ENCODE measurements at places on chromosomes 1 and 21.

DNA sequence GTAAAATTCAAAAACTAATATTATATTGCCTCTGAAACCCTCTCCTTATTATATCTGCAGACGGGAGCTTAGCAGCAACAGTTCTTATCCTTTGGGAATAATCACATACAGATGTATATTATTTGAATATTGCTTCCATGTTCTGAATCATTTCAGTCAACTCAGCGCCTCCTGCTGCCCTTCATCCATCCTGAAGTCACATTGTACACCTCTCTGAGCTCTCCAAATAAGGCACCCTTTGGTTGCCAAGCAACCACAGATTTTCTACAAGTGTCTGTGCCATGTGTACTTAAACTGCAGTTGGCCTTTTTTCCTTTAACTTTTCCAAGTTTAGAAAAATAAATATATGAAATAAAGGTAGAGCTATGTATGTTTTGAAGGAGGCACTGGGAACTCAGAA, 384.3 kb downstream of the LRRIQ3 start:
- no peak for DNase-seq

DNA sequence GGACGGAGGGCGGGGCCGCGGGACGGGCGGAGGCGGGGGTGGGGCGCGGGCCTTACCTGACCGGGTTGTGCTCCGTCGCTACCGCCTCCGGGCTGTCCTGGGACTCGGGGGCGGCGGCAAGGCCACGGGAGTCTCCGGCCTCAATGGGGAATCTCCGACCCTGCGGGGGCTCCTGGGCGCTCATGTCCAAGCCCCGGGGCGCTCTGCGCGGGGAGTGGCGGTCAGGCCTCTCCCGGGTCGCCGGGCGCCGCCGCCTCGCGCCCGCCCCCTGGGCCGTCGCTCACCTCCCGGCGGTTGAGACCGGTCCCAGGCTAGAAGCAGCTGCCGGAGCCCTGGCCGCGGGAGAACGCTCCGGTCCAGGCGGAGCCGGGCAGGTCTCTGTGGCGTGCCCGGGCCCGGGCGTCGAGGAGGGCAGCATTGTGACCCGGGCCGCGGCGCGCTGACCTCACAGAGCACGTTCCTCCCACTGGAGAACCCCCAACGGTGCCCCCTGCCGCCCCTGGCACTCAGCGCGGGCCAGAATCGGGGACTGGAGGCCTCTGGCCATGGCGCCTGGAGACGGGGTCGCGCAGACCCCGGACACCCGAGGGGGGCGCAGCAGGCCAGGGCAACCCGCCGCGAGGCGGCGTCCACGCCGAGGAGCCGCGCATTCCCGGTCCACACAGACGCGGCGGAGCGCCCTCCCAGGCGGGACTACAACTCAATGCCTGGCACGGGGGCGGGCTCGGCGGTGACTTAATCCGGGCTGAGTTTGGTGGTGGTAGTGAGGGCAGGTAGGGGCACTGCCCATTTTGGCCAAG, 411 bp downstream of the FAM229A start:
- no peak for DNase-seq

DNA sequence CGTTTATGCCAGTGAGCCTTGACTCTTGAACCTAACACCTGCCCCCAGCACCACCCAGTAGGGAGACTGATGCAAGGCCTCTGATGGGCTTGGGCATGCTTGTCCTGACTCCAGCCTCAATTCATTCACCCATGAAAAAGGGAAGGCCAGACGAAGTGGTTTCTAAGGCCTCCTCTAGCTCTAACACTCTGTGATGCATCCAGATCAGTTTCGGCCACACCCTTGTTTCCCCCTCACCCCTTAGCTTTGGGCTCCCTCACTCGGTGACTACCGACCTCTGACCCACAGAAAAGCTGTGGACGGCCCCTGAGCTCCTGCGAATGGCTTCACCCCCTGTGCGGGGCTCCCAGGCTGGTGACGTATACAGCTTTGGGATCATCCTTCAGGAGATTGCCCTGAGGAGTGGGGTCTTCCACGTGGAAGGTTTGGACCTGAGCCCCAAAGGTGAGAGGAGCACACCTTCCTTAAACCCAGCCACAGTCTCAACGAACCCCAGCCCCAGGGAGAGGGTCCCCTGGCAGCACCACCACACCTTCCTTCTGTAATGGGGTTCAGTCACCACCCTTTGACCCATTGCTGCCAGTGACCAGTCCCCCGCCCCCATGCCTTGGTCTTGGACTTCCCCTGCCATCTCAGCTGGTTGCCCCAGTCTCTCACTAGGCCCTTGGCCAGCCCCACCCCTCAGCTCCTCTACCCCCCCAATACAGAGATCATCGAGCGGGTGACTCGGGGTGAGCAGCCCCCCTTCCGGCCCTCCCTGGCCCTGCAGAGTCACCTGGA, 9.0 kb downstream of the NPR1 start:
- no peak for DNase-seq

DNA sequence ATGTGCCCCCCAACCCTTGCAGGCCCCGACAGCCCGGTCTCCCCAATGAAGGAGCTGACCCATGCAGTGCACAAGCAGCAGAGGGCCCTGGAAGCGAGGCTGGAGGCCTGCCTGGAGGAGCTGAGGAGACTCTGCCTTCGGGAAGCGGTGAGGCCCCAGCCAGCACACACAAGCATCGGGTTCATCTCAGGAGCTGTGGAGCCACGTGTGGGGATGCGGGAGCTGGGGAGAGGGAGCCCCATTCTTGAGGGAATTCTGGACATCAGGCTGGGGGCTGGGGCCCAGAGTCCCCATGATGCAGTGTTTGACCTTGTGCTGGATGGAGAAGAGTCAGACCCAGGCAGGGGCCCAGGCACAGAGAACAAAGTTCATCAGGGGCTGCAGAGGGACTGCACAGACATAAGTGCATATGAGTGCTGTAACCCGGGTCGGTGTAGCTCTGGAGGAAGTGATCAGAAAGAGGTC, 4.8 kb downstream of the INAVA start:
- no peak for DNase-seq

DNA sequence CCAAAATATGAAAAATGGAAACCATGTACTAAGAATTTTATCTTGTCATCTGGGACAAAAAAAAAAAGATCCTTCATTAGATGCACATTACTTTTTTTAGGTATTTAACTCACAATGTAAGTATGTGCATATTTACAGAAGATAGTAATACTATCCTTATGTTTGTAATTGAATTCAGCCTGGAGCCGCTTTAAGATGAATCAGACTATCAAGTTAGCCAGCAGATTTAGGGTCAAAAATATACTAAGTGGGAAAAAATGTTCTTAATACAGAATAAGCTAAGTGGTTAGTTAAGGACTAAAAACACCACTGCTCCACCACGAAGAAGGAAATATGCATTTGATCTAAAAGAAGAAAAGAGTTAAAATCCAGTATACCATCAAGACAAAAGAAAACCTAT, 49.1 kb downstream of the DSCAM start:
- no peak for DNase-seq

DNA sequence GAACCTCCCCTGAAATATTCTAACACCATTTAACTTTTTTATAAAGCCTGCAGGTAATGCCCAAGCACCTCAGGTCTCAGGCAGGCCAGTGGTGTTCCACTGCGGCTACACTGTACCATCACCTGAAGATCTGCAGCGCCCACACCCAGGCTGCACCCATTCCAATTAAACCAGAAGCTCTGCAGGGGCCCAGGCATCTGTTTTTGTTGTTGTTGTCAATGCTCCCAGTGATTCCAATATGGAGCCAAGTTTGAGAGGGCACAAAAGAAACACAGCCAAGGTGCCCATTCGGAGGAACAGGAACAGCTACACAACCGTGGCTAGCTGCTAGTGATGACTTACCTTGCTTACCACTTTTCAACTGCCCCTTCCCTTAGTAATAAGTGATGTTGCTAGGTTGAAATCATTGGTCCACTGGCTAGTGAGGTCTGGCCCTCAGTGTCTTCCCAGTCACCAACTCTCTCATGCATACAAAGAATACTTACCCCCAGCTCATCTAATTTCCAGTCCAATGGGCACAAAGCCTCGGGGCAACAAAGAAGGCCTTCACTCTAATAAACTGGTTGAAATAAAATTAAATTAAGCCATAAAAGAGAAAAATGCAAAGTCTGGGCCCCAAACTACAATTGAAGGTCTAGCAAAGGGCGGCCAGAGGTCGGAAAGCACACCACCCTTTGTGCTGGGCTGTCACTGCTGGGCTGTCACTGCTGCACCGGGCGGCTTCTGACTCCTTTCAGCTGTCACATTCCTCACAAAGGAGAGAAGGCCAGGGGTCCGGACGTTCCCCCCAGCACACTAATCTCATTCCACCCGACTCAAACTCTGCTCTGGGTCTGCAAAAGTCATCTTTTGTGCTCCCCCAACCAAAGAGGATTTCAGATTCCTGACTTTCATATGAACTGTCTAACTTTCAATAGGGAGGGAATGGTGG, 34.9 kb downstream of the SIPA1L2 start:
- no peak for DNase-seq

DNA sequence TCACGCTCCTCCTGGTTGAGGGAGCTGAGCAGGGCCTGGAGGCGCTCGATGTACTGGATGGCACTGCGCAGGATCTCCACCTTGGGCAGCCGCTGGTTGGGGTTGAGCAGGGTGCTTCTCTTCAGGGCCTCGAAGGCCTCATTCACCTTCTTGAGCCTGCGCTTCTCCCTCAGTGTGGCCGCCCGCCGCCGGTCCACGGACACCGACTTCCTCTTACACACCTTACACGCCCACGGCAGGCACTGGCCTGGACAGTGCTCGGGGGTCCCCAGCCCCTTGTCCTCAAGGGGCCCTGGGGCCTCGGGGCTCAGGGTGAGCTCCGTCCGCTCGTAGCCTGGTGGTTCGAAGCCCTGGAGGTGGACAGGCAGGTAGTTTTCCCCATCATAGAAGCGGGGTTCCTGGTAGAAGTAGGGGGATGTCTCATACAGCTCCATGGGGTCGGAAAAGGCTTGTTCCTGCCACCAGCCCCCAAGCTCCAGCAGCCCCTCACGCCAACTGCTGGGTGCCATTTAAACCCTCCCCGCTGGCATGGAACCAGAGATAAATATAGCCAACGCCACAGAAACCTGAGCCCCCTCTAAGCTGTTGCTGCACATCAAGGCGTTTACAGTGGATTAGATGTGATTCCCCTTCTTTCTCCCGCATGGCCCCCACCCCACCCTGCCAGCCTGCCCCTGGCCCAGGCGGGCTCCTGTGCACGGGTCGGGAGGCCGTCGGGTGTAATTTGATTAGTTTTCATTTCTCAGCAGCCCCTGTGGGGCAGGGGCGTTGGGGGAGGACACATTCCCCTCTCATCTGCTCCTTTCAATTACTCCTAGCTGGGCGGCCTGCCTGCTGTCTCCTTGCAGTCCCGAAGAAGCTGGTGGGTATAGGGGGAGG, at the start of gene MYOG:
Gene MYOG (minus strand): TSS at position 485 of the 879 bp plus-strand sequence. CDS start 51 bp downstream, at position 434.
- DNase-seq = no peak

Measured in AG09309 (cell line).